Stimulated activated CD4-positive, alpha-beta T cell treated with anti-CD3 and anti-CD28 coated beads, Interleukin-1b, Interleukin-23, amount 100 ng/mL, for 24 hours (primary cell): ENCODE measurements at places on chromosomes 2 and 18.
A peak's percentile ranks its signal among the peaks of the same experiment; 100 is the strongest.

DNA sequence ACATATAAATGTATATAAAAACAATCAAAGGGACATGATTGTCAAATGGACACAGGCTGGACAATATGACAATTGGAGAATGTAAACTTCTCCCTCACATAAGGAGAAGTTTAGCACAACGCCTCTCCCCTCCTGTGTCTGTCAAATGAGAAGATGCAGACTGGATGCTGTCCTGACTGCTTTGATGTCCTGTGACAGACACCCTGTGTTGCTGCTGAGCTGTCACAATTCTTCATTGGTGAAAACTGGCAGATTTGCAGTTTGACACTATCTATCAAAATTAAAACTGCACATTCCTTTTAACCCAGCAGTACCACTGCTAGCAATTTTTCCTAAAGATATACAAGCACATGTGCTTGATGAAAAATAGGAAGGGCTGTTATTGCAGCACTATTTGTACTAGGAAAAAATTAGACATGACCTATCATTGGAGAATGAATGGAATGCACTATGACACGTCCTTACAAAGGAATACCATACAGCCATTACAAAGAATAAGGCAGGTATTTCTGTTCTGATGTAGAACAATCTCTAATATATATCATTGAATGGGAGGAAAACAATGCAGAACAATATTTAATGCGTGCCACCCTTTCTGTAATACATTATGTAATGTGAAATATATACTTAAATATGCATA lies 12.4 kb downstream of the DPYSL5 start:
- DNase-seq = no peak

- no peak for DNase-seq
These were observed 5.5 kb downstream of the SLC11A1 start for GRCh38 chr2:218387369-218388194.

DNA sequence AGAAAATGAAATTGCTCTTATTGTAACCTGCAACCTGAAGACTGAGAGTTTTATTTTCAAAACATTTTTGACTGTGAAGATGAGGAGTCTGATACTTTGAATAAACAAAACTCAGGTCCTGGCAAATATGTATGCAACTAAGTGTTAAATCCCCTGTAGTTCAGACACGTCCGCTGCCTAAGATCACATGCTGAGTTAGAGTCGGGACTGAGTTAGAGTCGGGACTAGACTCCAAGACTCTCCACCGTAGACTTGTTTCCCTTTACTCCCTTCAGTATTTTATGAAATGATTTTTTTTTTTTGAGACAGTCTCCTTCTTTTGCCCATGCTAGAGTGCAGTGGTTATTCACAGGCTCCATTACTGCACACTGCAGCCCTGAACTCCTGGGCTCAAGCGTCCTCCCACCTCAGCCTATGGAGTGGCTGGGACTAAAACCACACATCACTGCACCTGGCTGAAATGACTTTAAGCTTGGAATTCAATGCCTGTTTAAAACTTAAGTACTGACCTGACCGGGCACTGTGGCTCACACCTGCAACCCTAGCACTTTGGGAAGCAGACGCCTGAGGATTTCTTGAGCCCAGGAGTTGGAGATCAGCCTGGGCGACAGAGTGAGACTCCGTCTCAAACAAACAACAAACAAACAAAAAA lies 28.0 kb upstream of the PMAIP1 start:
- DNase-seq = no peak

- no peak for DNase-seq
These were observed 108.6 kb upstream of the TEKT4 start for GRCh38 chr2:94762600-94762999.

- DNase-seq = no peak
These were observed 161.3 kb upstream of the SMAD7 start for GRCh38 chr18:49112031-49112430.

GRCh38 chr2:212649646-212650045 lies 111.0 kb upstream of the ERBB4 start:
- DNase-seq = no peak

DNA sequence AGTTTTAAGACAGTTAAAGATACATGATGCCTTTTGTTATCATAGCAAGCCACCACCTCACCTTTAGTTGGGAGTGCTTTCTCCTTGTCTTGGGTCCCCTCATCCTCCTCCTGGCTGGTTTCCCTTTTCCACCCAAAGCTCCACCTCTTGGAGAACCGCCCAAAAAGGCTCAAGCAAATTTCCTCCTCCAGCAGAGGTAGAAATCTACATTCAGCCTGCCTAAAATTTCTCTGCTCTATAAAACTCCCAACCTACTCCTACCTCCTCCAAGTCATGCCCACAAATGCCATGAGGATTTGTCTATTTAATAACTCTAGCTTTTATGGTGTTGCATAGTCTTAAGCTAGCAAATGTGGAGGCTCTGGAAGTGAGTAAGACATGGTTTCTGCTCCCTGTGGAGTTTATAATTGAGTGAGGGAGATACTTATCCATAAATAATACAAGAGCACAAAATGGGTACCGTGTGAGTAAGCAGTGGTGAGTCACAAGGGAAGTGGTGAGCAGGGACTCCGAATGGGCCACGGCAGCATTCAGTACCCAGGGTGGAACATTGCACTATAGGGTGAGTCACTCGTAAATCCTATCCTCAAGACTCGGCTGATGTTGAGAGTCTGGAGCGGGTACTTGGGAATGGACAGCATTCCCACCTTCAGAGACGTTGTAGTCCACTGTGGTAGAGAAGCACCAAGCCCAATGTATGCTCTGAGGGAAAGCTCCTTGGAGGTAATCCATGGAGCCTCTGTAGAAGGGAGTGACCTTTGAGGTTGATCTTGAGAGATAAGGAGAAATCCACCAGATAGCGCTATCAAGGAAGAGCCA lies 146.3 kb downstream of the RTN4 start:
- peak; percentile 30 for DNase-seq

DNA sequence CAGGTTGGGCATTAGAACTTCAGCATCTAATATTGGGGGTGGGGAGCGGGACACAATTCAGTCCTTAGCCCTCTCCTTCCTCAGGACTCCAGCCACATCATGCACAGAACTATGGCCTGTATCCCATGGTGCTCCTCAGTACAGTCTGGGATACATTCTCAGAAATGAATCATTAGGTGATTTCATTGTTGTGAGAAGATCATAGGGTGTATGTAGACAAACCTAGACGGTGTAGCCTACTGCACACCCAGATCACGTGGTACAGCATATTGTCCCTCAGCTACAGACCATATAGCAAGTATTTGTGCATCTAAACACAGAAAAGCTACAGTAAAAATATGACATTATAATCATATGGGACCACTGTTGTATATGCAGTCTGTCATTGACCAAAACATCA lies 23.2 kb upstream of the IMP4 start:
- DNase-seq = no peak

DNA sequence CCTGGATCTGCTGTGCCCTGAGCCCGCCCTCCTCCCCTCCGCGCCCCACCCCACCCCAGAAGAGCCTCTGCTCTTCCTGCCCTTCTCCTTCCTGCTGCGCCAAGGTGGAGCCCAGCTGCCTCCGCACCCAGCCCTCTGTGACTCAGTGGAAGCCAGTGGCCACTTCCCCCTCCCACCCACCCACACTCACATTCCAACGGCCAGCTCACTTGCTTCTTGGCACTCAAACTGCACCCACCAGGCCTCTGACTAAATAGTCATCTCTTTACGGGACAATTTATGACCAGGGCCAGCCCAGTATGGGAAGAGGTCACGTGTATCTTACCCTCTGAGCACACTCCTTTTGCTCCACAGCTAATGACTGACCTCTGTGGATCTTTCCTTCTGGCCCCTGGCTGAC lies 150.4 kb upstream of the SLC1A4 start:
- no peak for DNase-seq
